ENCODE measurements at places on chromosomes 16 and 17. TPM values are rescaled to one million over a fixed set of nuclear protein-coding genes. Genes with fewer than 3 reads are reported as not detected.

DNA sequence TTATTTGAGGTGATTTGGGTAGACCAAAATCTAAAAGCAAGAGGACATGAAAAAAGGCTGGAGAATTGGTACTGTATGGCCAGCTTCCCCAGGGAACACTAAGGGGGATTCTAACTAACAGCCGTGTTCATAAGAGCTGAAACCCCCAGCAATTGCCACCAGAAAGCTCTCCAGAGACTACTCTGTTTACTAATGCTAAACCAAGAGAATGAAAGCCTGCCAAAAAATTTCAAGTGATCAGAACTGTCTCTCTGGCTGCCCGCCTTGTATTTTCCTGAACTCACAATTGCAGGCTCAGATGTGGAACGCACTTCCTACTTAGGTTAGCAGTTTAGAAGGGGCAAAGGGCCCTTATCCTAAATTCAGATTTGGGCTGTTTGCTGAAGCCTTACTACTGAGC, 24.1 kb downstream of the MYH10 start:
- H3K27ac ChIP-seq, result no peak overlapping the region
- H3K27me3 ChIP-seq, result no peaks in the 10 kb centered on the region
- H3K36me3 ChIP-seq, result no peaks in the 10 kb centered on the region
- H3K4me3 ChIP-seq, result no peak overlapping the region
- H3K4me1 ChIP-seq, result peaks cover 3% of the 10 kb centered on the region

GRCh38 chr16:88774544-88775393, 10.3 kb downstream of the PIEZO1 start:
- no peak overlapping the region for H3K4me3 ChIP-seq
- H3K27ac ChIP-seq, result no peak overlapping the region
- H3K27me3 ChIP-seq, result no peaks in the 10 kb centered on the region
- DNase-seq, result no peak

DNA sequence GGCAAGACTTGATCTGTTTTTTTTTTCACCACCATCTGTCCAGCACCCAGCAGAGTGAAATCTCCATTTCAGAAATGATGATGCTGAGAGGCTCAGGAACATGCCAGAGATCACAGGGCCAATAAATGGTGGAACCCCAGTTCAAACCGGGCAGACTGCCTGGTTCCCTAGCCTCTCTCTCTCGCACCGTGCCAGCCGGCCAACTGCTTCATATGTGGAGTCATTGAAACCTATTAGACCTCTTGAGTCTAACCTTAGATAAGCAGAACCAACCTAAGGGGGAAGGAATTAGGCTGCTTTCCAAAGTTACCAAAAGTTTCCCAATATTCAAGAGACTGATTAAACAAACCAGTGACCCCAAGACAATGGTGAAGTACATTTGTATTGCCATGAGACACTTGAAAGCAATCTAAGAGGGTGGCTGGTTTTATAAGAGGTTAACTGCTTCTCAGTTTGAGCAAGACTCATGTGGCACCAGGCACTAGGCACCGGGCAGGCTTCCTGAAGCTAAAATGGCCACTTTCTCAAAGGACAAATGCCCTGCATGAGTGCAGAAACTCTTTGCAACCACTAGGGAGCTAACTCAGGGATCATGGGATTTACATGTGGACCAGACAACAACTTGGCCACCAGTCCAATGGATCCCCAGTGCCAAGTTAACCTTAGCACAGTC, 18.4 kb downstream of the TOX3 start:
- no peaks in the 10 kb centered on the region for H3K27me3 ChIP-seq
- H3K36me3 ChIP-seq, result no peaks in the 10 kb centered on the region
- no peak overlapping the region for H3K4me3 ChIP-seq
- no peaks in the 10 kb centered on the region for H3K4me1 ChIP-seq
- H3K27ac ChIP-seq, result no peak overlapping the region
- DNase-seq, result no peak

DNA sequence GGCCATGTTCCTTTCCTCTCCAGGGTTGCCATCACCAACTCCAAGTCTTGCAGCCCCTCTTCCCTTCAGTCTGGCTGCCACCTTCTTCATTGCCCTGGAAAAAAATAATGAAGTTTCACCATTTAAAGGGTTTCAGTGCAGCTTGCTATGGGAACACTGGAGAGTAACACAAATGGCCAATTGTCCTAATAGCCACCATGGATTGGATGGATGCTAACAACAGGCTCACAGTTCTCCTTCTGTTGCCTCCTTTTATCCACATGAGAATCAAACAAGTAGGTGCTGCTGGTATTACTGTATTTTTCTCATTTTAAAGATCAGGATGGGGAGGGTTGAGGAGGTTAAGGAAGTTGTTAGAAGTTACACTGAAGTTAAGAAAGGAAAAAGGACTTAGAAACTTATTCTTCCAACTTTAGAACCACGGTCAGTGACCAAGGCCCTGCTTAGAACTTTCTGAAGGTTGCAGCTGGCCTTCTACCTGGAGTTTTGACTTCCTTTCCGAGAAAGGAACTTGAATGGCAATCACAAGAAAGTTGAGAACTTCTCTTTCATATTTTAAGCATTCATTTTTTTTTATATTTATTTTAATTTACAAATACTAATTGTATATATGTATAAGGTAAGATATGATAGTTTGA, 198.0 kb upstream of the MAF start:
- no peaks in the 10 kb centered on the region for H3K27me3 ChIP-seq
- H3K4me1 ChIP-seq, result no peaks in the 10 kb centered on the region
- no peak for DNase-seq
- H3K36me3 ChIP-seq, result no peaks in the 10 kb centered on the region
- H3K4me3 ChIP-seq, result no peak overlapping the region

DNA sequence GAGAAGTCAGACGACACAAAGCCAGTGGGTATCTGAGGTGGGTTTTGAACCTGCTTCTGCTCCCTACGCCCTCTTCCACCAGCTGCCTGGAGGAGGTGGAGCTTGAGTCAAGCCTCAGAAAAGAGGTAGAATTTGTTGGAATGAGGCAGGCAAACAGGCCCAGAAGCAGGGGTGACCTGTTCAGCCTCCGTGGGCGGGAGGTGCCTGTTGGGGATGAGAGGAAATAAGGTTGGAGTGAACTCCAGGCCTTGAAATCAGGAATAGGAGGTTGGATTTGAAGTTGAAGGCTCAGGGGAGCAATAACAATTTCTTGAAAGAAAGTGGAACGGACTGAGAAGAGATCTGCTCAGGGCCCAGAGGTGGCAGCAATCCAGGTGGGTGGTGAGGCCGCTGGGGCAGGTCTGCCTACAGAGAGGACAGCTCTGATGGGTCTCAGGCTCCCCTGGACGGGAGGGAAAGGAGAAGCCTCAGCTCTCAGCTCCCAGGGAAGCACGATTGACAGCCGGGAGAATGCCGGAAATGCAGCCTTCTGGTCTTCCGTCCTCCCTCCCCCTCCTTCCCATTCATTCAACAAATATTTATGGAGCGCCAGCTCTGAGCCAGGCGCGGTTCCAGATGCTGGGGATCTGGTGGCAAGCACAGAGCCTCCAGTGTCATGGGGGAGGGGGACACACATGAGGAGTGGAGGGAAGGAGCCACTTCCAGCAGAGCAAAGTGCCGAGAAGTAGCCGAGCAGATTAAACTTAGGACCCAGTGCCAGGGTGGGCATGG, 61.9 kb upstream of the CIBAR2 start:
- no peaks in the 10 kb centered on the region for H3K36me3 ChIP-seq
- H3K27me3 ChIP-seq, result peaks cover 16% of the 10 kb centered on the region
- peak overlapping the region; percentile 5 for H3K4me3 ChIP-seq
- no peak overlapping the region for H3K27ac ChIP-seq
- DNase-seq, result no peak

DNA sequence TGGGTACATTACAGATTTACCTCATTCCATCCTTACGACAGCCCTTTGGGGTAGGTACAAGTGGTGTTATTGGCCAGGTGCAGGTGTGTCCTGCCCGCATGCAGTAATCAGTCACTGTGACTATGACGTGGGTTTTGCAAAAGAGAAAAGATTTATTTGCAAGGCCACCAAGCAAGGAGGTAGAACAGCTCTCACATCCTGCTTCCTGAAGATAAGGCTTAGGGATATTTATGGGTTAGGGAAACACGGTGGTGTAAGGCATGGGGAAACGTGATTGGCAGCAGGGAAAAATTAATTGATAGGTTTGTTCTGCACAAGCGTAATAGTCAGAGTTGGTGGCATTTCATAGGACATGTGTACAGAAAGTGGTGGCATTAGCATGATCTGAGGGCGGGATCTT, 214.8 kb downstream of the PARN start:
- H3K27me3 ChIP-seq, result no peaks in the 10 kb centered on the region
- no peak overlapping the region for H3K27ac ChIP-seq
- no peaks in the 10 kb centered on the region for H3K4me1 ChIP-seq
- DNase-seq, result no peak
- no peak overlapping the region for H3K4me3 ChIP-seq

- peaks cover 8% of the 10 kb centered on the region for H3K4me1 ChIP-seq
- no peak overlapping the region for H3K27ac ChIP-seq
- no peaks in the 10 kb centered on the region for H3K36me3 ChIP-seq
- H3K4me3 ChIP-seq, result no peak overlapping the region
- H3K27me3 ChIP-seq, result peaks cover 62% of the 10 kb centered on the region
Observed at GRCh38 chr16:73888840-73889490, 407.6 kb upstream of the PSMD7 start.

- H3K36me3 ChIP-seq, result no peaks in the 10 kb centered on the region
- no peak overlapping the region for H3K27ac ChIP-seq
- no peak for DNase-seq
- no peak overlapping the region for H3K4me3 ChIP-seq
- H3K27me3 ChIP-seq, result peaks cover 5% of the 10 kb centered on the region
Observed at GRCh38 chr17:30917050-30917449, 4.7 kb upstream of the ADAP2 start.

- H3K4me3 ChIP-seq, result peak overlapping the region; percentile 78
- H3K27me3 ChIP-seq, result no peaks in the 10 kb centered on the region
- no peaks in the 10 kb centered on the region for H3K36me3 ChIP-seq
- no peak for DNase-seq
- H3K4me1 ChIP-seq, result peaks cover 39% of the 10 kb centered on the region
- peak overlapping the region; percentile 87 for H3K27ac ChIP-seq
Observed at GRCh38 chr17:82752371-82753200, 721 bp downstream of the TBCD start.

DNA sequence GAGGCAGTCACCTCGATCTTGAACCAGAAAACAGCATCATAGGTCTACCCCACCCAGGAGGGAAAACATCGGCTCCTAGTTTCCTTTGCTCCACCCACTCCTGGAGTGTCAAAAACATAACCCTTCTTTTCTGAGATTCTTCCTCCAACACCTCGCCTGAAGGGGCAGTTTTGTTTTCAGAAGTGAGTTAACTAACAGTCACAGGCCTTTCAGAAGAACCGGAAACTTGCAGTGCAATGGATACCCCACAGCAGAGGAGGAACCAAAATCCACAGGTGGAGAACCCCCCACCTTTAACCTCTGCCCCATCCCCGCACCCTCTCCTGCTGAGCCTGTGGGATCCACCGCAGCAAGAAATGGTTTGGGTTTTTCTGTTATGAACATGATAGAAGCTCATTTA, 7.8 kb upstream of the TEX2 start:
- no peak for DNase-seq
- H3K27ac ChIP-seq, result no peak overlapping the region
- H3K4me3 ChIP-seq, result no peak overlapping the region

- H3K27ac ChIP-seq, result no peak overlapping the region
- H3K36me3 ChIP-seq, result no peaks in the 10 kb centered on the region
- H3K4me1 ChIP-seq, result no peaks in the 10 kb centered on the region
- H3K27me3 ChIP-seq, result no peaks in the 10 kb centered on the region
- H3K4me3 ChIP-seq, result no peak overlapping the region
- no peak for DNase-seq
Observed at GRCh38 chr16:66857437-66857836, 13.2 kb downstream of the CA7 start.

GRCh38 chr16:7093511-7093910, 239.1 kb upstream of the RBFOX1 start:
- DNase-seq, result no peak
- no peak overlapping the region for H3K4me3 ChIP-seq
- no peaks in the 10 kb centered on the region for H3K4me1 ChIP-seq

DNA sequence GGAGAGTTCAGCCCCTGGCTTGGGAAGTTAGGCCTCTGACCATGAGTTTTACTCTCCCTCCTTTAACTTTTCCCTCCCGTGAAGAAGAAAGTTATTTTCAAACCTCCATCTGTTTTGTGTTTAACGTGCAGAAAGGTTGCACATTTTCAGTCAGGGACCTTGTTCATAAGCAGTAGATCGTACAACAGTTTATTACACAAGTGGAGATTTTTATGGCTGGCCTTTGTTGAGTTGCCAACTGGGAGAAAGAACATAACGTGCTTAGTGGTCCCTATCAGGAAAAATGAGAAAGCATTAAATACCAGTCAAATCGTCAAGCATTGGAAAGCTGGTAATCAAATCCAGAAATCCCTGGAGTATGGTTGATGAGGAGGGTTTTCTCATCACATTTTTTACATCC, 117.9 kb upstream of the MYOCD start:
- H3K4me3 ChIP-seq, result no peak overlapping the region
- no peak for DNase-seq
- no peaks in the 10 kb centered on the region for H3K4me1 ChIP-seq
- H3K27ac ChIP-seq, result no peak overlapping the region
- H3K27me3 ChIP-seq, result no peaks in the 10 kb centered on the region

DNA sequence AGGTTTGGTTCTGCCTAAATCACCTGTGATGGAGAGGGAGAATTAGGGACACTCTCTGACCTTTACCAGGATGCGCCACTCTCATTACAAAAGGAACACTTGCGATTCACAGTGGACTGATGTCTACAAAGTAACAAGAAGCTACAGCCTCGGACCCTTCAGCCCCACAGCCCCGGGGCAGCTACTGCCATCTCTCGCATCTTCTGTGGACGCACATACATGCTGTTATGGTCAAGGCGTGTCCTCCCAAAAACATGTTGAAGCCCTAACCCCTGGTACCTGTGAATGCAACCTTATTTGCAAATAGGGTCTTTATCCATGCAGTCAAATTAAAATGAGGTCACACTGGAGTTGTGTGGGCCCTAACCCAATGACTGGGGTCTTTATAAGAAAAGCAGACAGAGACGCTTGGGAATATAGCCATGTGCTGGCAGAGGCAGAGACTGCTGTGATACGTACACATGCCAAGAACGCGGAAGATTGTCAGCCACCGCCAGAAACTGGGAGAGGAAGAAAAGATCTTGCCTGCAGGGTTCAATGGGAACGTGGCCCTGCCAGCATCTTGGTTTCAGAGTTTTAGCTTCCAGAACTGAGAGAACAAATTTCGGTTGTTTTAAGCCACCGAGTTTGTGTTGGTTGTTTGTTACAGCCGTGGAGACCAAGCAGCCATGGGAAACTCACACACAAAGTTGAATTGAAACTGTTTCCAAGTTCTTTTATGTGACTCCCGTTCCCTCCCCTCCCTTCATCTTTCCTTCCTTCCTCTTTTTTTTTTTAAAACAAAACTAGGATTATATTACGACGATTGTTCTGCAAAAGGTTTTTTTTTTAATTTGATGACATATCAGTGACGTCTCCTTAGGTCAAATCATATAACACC, 23.1 kb downstream of the ATP2C2 start:
- peaks cover 4% of the 10 kb centered on the region for H3K27me3 ChIP-seq
- H3K27ac ChIP-seq, result no peak overlapping the region
- no peak for DNase-seq
- H3K4me1 ChIP-seq, result peaks cover 13% of the 10 kb centered on the region
- H3K36me3 ChIP-seq, result no peaks in the 10 kb centered on the region

The PPY gene
- not detected for total RNA-seq

The GDPD1 gene
- 1.8 TPM for total RNA-seq

The TP53TG3F gene
- not detected for total RNA-seq

The PRSS53 gene
- total RNA-seq, result 10.0 TPM

The TLCD2 gene
- total RNA-seq, result 3.1 TPM

The SLC25A10 gene
- total RNA-seq, result 32.0 TPM

The PLCG2 gene
- 6.5 TPM for total RNA-seq

The KLHL10 gene
- total RNA-seq, result not detected

The SLC35G6 gene
- not detected for total RNA-seq
